Spleen (tissue), 13 donors: ENCODE measurements at places on chromosomes 5 and 9. TPM values are rescaled to one million over a fixed set of nuclear protein-coding genes. Genes with fewer than 3 reads are reported as not detected.

The DND1 gene
- 4.7 TPM for polyA plus RNA-seq

The PHYHD1 gene
- 13.2 TPM for polyA plus RNA-seq

GRCh38 chr9:76357555-76357954 is 36.7 kb downstream of the RFK start:
- H3K27me3 ChIP-seq: no peaks in the 10 kb centered on the region
- no peak for DNase-seq
- H3K4me3 ChIP-seq: no peak overlapping the region
- H3K4me1 ChIP-seq: no peaks in the 10 kb centered on the region
- H3K36me3 ChIP-seq: no peaks in the 10 kb centered on the region

GRCh38 chr9:126696401-126697145 is 82.8 kb downstream of the LMX1B start:
- no peaks in the 10 kb centered on the region for H3K4me1 ChIP-seq
- no peak overlapping the region for H3K27ac ChIP-seq
- no peaks in the 10 kb centered on the region for H3K36me3 ChIP-seq

- no peaks in the 10 kb centered on the region for H3K27me3 ChIP-seq
- no peak overlapping the region for H3K4me3 ChIP-seq
- H3K27ac ChIP-seq: no peak overlapping the region
- DNase-seq: no peak
- H3K36me3 ChIP-seq: no peaks in the 10 kb centered on the region
Measured at GRCh38 chr5:55134053-55134722, 25.8 kb upstream of the GPX8 start.

DNA sequence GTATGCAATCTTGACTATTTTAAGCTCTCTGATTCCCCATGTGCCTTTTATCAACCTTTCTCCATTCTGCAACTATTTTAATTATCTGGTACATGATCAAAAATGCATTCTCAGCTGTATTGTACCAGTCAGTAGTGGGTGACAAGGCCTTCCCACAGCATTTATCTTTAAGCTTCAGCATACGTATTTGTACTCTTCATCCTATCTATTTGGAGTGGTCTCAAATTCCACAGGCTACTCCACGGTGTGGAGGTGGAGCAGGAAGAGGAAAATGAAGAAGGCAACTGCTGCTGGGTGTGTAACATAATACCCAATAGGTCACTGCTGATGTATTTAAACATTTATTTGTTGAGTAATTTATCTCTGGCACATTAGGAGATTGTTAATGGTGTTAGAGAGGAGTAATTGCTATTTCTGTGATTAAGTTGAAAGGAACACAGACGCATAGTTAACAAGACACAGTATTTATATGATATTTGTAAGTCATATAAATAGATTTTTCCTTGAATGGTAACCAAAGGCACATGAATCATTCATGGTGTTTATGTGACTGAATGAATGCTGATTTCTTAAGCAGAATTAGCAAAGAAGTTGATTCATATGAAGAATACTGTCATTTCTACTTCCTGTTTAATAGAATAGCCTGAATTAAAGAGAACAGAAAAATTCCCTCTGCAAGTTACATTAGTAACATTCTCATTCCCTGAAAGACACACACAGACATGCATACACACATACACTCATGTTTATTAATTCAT is 153.8 kb upstream of the NR3C1 start:
- H3K4me1 ChIP-seq: peaks cover 11% of the 10 kb centered on the region
- H3K27me3 ChIP-seq: no peaks in the 10 kb centered on the region
- no peak for DNase-seq
- no peaks in the 10 kb centered on the region for H3K36me3 ChIP-seq

- H3K4me1 ChIP-seq: peaks cover 15% of the 10 kb centered on the region
- H3K36me3 ChIP-seq: no peaks in the 10 kb centered on the region
- no peak for DNase-seq
- no peak overlapping the region for H3K27ac ChIP-seq
Measured at GRCh38 chr9:72477930-72478518, 43.4 kb upstream of the TMC1 start.

GRCh38 chr5:137580030-137580429 is 80.9 kb upstream of the SPOCK1 start:
- DNase-seq: no peak
- no peaks in the 10 kb centered on the region for H3K4me1 ChIP-seq
- no peak overlapping the region for H3K4me3 ChIP-seq

- no peak overlapping the region for H3K27ac ChIP-seq
- H3K36me3 ChIP-seq: no peaks in the 10 kb centered on the region
- no peaks in the 10 kb centered on the region for H3K27me3 ChIP-seq
- H3K4me3 ChIP-seq: no peak overlapping the region
- peaks cover 9% of the 10 kb centered on the region for H3K4me1 ChIP-seq
Measured at GRCh38 chr9:4657426-4658159, 4.5 kb upstream of the PLPP6 start.

GRCh38 chr9:114299286-114300152 is 23.4 kb upstream of the ORM1 start:
- no peaks in the 10 kb centered on the region for H3K27me3 ChIP-seq
- H3K27ac ChIP-seq: no peak overlapping the region
- no peak overlapping the region for H3K4me3 ChIP-seq
- H3K36me3 ChIP-seq: no peaks in the 10 kb centered on the region

DNA sequence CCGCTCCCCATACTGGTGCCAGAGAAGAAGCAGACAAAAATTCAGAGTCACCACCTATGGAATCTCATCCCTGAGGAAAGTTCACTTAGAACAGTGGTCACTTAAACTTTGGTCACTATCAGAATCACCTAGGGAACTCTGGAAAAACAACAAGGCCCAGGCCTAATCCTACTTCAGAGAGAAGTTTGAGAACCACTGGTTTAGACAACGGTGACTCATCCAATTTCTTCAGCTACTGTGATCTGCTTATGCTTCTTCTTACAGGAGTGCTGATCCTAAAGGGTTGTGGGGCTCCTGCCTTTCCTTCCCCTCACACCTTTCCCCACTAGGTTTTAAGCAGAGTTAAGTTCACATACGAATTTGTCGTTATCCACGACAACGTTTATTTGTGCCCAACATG is 194.7 kb upstream of the KLF4 start:
- no peak overlapping the region for H3K4me3 ChIP-seq
- peak overlapping the region; percentile 36 for H3K27ac ChIP-seq
- H3K27me3 ChIP-seq: no peaks in the 10 kb centered on the region
- no peak for DNase-seq
- H3K36me3 ChIP-seq: no peaks in the 10 kb centered on the region

DNA sequence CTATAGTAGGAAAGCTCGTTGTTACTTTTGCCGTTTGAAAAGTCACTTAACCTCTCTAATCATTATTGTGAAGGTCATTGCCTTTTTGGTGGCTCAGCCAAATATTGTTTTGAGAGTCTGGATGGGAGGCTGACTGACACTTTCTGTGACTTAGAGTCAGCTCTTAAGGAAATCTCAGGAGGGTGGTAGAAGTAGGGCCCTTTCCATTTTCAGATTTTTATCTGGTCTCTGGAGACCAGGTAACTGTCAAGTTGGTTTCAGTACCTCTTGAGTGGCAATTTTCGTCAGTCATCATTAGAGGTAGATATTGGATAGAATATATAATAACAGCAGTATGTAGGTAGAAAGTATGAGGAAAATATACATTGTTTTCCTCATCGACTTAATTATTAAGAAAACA is 23.3 kb downstream of the UGCG start:
- DNase-seq: no peak
- no peak overlapping the region for H3K27ac ChIP-seq
- no peaks in the 10 kb centered on the region for H3K27me3 ChIP-seq
- no peak overlapping the region for H3K4me3 ChIP-seq
- H3K36me3 ChIP-seq: no peaks in the 10 kb centered on the region

- H3K27me3 ChIP-seq: no peaks in the 10 kb centered on the region
- DNase-seq: peak; percentile 49
- H3K4me3 ChIP-seq: no peak overlapping the region
- H3K4me1 ChIP-seq: peaks cover 27% of the 10 kb centered on the region
Measured at GRCh38 chr5:176383248-176383905, 5.0 kb downstream of the NOP16 start.

- H3K27ac ChIP-seq: no peak overlapping the region
- H3K4me1 ChIP-seq: no peaks in the 10 kb centered on the region
- H3K4me3 ChIP-seq: no peak overlapping the region
- H3K27me3 ChIP-seq: peaks cover 5% of the 10 kb centered on the region
- no peaks in the 10 kb centered on the region for H3K36me3 ChIP-seq
- peak; percentile 28 for DNase-seq
Measured at GRCh38 chr5:178296066-178296465, 63.5 kb upstream of the PHYKPL start.

- H3K27me3 ChIP-seq: no peaks in the 10 kb centered on the region
- DNase-seq: no peak
- H3K27ac ChIP-seq: no peak overlapping the region
- no peak overlapping the region for H3K4me3 ChIP-seq
Measured at GRCh38 chr9:84570482-84571154, 98.9 kb upstream of the NTRK2 start.

DNA sequence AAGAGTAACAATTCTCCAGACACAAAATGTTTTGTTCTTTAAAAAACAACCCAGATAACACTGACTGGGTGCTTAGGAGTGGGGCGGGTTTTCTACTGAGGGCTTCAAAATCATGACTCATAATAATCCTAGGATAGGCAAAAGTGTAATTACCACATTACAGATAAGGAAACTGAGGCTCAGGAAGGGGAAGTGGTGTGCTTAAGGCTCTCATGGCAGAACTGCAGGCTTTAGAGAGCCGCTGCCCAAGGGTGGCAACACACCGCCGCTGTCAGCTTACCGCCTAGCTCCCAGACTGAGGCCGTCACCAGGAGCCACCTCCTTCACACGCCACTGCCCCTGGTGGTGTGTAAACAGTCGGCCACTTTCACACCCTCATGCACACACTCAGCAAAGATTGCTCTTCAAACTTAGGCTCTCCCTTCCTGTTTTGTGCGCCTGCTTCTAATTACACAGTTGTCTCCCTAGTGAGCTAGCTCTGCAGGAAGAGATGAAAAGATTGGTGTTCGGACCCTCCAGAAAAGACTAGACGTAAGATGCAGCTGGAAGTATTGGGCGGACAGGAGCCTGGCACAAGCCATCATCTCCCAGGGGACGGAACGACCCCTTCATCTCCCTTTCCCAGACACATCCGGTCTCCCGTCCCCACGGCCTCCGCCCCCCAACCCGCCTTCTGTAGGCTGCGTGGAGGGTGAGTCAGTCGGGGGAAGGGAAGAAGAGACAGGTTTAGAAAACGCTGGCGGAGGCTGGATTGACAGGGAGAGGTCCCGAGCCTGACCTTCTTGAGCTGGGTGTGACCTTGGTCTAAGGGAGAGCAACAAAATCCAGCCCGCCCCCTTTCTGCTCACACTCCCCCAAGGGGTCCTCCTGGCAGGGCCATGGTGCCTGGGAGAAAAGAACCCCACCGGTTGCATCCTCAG is 162.7 kb downstream of the SYK start:
- H3K27ac ChIP-seq: no peak overlapping the region
- no peak overlapping the region for H3K4me3 ChIP-seq
- H3K36me3 ChIP-seq: no peaks in the 10 kb centered on the region
- DNase-seq: peak; percentile 77
- H3K4me1 ChIP-seq: peaks cover 7% of the 10 kb centered on the region
